Stimulated activated CD4-positive, alpha-beta T cell treated with anti-CD3 and anti-CD28 coated beads, Interleukin-4, amount 100 ng/mL, for 1 hour (primary cell): ENCODE measurements at places on chromosomes 12 and 14.
A peak's percentile ranks its signal among the peaks of the same experiment; 100 is the strongest.

- DNase-seq, result peak; percentile 26
These were observed 86.7 kb downstream of the CALM1 start for GRCh38 chr14:90483571-90483974.

DNA sequence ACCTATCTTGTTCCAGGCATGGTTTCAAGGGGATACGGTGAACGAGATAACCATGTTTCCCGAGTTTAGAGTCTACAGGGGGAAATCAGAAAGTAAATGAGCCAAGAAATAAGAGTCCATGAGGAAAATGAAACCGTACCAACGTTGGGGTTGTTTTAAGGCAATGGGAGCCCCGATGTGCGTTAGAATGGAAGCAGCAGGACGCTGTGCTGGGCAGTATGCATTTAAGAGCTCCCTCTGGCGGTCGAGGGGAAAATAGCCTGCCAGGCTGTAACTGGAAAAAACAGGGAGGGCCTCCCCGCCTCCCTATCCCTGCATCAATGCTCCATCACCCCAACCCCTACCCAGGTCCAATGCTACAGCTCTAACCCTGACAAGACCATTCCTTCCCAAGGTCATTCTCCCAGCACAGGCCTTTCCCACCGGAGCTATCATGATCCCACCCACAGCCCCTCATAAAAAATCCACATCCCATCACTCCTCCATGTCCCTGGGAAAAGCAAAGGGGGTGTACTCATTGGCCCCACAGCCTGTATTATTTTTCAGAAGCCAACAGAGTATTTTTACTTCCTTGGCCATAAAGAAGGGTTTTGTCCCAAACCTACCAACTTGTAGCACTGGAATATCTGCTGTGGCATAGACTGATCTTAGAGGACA lies 226.3 kb upstream of the NOS1 start:
- DNase-seq, result peak; percentile 36

- no peak for DNase-seq
These were observed 741.7 kb downstream of the RERGL start for GRCh38 chr12:17348311-17348710.

- no peak for DNase-seq
These were observed 1.2 kb downstream of the NOVA1 start for GRCh38 chr14:26596543-26597061.

GRCh38 chr14:103185051-103186029 lies 62.1 kb downstream of the TNFAIP2 start:
- no peak for DNase-seq

GRCh38 chr12:112877006-112877405 lies 29.8 kb upstream of the OAS1 start:
- no peak for DNase-seq

DNA sequence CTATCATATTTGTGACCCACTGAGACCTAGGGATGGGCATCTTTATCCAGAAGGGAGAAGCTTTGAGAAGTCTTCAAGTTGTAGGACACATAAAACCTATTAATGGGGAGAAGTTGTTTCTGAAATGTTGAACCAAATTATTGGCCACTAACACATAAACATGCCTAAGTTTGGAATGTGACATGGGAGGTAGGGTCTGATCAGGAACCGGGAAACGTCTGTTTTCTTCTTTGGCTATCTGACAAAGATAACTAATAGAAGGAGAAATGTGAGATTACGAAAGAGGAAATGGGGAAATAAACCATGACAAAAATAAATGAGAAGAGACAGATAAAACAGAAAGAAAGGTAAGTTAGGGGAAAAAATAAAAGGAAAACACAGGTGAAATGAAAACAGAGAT lies 425.2 kb downstream of the EGLN3 start:
- no peak for DNase-seq
